ENCODE measurements at places on chromosomes 12 and 14.

- DNase-seq, result peak; percentile 61
Measured at GRCh38 chr12:6952121-6952862, 1.1 kb downstream of the PTPN6 start.

- no peak for DNase-seq
Measured at GRCh38 chr12:54426690-54427089, 7.6 kb upstream of the ITGA5 start.

DNA sequence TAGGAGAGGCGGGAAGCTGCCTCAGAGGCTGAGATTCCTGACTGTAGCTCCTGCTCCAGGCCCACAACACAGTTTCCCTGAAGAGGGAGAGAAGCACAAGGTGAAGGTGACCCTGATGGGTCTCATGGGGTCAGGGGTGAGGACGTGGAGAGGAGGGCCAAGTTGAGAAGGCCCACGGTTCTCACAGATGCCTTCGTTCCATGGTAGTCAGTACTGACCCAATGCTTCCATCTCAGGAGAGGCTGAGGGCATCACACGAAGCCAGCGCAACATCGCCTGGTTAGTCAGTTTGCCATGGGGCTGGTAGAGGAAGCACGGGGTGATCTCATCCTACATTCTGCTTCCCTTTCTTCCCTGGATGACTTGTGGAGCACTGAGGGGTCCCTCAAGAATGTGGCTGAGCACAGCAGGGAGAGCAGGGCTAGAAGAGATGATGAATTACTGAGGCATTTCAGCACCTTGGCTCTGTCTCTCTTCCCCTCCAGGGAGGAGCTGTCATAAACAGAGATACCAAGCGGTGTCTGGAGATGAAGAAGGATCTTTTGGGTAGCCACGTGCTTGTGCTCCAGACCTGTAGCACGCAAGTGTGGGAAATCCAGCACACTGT is 51.9 kb downstream of the GALNT8 start:
- no peak for DNase-seq

- no peak for DNase-seq
Measured at GRCh38 chr12:67916266-67916970, 72.8 kb upstream of the IFNG-AS1 start.

GRCh38 chr14:64880221-64881121 is 764 bp upstream of the SPTB start:
- DNase-seq, result peak; percentile 95

DNA sequence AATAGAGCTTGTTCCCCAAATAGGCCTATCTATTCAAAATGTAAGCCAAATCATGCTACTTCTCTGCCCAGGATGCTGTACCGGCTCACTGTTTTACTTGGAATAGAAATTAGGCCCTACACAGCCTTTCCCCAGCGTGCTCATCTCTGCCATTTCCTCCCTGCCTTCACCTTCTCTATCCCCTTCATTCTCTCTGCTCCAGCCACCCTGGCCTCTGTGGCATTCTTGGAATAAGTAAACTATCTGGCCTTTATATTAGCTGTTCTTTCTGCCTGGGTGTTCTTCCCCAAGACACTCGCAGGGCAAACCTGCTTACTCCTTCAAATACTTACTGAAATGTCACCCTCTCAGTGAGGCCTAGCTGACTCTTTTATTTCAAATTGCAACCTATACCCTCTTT is 30.9 kb upstream of the DYRK2 start:
- no peak for DNase-seq

DNA sequence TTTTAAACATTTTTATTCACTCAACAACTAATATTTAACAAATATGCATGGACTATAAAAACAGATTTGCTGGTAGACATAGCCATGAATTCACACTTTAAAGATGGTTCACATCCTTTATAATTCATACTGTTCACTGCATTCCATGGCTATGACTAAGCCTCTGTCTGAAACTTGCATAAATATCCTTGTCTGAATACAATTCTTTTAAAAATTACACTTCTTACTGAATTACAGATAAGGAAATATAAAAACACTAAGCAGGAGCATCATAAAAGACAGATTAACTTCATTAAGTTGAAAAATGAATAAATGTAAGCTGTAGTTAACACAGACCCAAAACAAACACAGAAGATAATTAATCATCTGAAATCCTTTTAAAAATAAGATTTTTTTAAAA is 53.8 kb downstream of the GXYLT1 start:
- DNase-seq, result no peak

DNA sequence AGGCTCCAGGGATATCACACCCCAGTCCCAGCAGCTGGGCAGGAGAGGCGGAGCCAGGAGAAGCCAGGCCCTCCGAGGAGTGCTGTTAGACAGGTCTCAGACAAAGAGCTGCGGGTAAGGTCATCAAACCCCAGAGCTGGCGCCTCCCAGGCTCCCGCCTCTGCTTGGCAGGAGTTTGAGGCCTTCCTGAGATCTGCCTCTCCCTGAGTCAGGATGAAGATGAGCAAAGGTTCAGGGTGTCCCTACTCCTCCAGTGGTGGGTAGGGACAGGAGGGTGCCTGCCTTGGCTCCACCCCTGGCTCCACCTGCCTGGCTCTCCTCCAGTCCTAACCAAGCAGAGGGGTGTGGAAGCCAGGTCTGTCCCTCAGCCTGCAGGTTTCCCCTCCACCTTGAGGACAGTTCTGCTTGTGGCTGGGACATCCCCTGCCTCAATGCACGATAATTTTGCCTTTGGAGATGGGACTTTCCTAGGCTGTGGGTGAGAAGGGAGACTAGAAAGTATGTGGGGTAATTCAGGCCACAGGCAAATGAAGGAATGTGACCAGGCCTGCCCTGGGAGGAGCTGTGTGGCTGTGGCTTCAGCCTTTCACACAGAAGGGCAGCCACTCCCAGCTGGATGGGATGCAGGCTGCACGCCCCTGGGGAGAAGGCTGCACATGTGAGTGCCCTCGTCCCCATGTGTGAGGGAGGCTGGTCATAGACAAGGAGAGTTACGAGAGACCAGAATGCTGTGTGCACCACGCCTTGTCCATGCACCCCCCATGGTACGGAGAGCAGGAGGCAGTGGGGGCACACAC is 2.2 kb downstream of the PLEKHG6 start:
- DNase-seq, result no peak

DNA sequence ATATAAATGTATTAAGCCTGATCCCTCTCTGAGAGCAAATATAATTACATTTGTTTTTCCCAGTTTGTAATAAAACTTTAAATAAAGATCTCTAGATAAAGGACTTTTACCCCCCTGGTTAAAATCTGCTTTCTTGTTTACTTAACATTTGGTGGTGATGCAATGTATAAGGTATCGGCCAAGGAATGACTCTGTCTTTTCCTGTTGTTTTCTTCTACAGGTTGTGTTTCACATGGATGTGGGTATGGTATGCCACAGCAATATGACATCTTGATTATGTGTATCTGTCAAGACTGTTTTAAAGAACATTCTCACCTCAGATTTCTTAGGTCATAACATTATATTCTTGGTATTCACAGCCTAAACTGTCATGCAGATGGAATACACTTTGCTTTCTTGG is 210.6 kb upstream of the NOVA1 start:
- DNase-seq, result no peak

- DNase-seq, result peak; percentile 9
Measured at GRCh38 chr12:13154027-13154538, 42.4 kb upstream of the EMP1 start.

DNA sequence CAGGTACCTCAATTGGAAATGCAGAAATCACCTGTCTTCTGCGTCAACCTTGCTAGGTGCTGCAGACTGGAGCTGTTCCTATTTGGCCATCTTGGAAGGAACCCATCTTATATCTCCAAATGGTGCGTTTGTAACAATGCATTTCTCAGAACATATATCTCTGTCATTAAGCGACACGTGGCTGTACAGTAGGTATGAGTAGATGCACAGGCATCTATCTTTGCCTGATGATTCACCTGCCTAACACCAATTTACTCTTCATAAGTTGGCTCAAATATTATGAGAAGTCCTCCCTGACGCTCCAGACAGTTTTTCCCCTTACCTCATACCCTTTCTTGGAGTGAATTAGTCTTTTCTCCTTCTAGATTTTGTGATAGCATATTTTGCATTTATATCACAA is 44.2 kb downstream of the GPR137C start:
- DNase-seq, result no peak

GRCh38 chr14:89524990-89525667 is 108.1 kb upstream of the FOXN3 start:
- no peak for DNase-seq

DNA sequence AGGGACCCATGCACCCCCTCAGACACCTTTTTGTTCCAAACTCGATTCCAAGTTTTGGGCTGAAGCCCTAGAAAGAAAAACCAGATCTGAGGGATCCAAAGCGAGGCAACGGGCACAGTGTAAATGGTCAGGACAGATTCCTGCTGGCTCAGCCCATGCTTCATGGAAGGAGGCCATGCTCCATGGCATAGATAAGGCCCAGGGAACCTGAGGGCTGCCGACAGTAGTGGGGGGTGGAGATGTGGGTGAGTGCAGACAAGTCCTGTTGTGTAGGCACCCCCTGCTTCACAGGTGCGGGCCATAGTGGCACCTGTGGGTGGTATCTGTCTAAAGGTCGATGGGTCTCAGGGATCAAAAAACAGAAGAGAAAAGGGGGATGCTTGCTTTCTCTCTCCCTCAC is 42.1 kb downstream of the TNFAIP2 start:
- DNase-seq, result no peak

GRCh38 chr12:124754949-124755800 is 108.5 kb downstream of the SCARB1 start:
- DNase-seq, result peak; percentile 52

- peak; percentile 90 for DNase-seq
Measured at GRCh38 chr12:94172031-94172430, 23.7 kb downstream of the PLXNC1 start.
